ENCODE measurements at places on chromosomes 4 and X.

DNA sequence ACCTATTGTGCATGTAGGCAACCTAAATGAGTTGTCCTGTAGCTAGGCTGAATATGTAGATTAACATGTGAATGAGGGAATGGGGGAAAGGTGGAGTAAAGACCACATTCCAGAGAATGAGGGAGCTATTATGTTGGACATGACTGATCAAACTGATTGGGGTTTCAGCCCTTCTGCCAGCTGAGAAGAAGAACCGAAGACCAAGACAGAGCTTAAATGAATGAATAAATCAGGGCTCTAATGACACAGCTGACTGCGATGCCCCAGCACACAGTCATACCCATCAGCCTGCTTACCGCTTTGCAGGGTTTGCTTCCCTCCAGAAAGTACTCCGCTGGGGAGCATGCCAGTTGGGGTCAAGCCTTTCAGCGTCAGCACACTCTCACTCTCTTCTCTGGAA, 315.4 kb downstream of the PPP3CA start:
- no peak for DNase-seq

DNA sequence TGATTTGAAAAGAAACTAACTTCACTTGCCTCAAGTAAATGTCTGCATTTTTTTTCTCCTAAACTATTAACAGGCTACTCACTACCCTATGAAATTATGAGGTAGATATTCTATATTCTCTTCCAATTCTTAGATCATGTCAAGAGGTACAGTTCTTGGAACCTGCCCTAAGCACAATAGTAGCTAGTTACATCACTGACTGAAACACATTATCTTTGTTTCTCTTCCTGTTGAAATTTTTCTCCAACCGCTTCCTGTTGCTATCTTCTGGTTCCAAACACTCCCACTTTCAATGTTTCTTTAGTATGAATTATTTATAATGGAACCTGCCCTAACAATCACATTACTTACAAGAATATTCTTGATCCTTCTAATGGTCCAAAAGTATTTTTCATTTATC, 5.0 kb upstream of the BANK1 start:
- no peak for DNase-seq

DNA sequence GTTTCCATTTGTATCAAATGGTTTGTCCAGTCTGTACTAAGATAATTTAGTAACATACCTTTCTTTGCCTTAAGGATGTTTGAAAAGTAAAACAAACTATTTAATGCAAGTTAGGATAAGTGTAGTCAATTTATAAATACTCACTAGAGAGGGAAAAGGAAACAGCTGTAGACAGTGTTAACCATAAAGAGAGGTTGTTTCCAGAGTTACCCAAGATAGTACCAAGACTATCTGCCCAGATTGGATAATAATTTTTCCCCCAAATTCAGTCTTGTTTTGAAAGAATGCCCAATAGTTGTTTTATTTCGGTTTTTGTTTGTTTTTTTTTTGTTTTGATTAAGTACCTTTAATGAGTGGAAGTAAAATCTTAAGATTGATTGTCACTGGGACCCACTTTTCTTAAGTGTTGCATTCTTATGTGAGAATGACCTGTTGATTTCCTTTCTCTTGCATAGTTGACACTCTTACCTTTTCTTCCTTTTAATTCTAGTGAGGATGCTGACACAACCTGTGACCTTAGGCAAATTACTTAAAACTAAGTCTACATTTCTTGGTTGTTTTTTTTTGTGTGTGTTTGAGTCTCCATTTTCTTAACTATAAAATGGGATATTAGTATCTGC, 12.8 kb downstream of the AFF1 start:
- no peak for DNase-seq

- DNase-seq, result no peak
Measured at GRCh38 chrX:11698702-11699101, 33.0 kb upstream of the ARHGAP6 start.

GRCh38 chr4:153645183-153645582, 38.9 kb upstream of the TLR2 start:
- no peak for DNase-seq

- DNase-seq, result no peak
Measured at GRCh38 chr4:186201535-186202230, 10.3 kb downstream of the CYP4V2 start.

- no peak for DNase-seq
Measured at GRCh38 chr4:156782491-156782890, 189.1 kb downstream of the PDGFC start.

- no peak for DNase-seq
Measured at GRCh38 chr4:99029018-99029735, 33.7 kb downstream of the METAP1 start.

- no peak for DNase-seq
Measured at GRCh38 chrX:85243155-85243554, 424 bp downstream of the SATL1 start.

DNA sequence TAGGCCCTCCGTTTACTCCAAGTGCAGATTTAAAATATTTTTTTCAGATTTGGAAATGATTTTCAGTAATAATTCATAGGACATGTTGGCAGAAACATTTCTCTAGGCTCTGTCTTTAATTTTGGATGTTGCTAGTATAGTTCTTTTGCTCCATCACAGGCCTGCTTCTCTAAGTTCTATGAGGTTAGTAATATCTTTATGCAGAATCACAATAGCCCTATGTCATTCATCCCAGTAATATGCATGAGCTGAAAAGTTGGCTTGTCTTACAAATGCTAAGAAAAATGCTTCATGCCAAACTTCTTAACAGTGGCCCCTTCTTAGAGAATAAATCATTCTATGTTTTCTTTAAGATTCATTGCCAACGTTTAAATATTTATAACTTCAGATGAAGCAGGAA, 148.3 kb upstream of the TLL1 start:
- no peak for DNase-seq

DNA sequence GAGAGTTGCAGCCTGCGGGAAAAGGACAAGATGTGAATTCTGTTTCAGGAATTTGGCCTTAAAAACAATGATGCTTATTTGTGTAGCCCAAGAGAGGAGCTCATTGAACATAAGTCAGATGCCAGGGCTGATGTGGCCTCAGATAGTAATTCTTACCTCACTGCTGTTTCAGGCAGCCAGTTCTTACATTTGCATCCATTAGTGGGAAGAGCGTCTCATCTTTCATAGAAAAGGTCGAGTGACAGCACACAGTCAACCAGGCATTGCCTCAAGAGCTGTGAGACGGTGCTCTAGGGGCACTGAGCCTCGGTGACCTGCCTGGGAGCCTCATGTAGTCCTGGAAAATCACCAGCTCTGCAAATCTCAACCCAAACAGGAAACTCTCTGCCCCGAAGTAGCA, 174.9 kb upstream of the FRG1 start:
- no peak for DNase-seq

DNA sequence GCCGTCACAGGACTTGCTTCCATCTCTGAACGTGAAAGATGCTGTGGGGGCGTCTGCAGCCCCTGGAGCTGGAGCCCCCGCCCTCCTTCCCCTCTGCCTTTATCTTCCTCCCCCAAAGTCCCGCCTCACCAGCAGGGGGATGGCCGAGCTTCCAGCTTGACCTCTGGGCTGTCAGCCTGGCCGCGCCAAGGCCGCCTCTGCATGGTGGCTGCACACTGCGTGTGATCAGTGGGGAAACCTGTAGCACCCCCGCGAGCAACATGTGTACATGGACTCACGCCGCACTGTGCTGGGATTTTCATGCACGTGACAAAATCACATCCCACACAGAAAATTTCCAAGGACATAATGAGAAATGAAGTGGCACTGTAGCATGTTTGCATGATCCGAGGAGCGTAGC, 26.5 kb upstream of the PSAPL1 start:
- DNase-seq, result no peak

GRCh38 chrX:55142919-55143310, 54.1 kb downstream of the PAGE2 start:
- DNase-seq, result peak; percentile 12

DNA sequence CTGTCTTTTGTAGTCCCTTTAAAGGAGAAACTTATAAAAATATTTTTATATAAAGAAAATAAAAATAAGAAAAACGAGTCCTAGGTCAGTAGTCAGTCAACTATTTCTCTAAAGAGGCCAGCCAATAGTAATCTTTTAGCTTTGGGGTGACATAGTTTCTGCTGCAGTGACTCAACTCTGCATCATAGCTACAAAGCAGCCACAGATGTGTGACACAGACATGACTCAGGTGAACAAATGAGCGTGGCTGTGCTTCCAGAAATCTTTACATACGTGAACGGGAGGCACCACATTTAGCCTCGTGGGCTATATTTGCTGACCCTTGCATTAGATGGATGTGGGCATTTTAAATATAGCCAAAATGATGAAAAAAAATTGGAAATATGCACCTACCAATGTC, 1862.5 kb upstream of the TENM3 start:
- no peak for DNase-seq

DNA sequence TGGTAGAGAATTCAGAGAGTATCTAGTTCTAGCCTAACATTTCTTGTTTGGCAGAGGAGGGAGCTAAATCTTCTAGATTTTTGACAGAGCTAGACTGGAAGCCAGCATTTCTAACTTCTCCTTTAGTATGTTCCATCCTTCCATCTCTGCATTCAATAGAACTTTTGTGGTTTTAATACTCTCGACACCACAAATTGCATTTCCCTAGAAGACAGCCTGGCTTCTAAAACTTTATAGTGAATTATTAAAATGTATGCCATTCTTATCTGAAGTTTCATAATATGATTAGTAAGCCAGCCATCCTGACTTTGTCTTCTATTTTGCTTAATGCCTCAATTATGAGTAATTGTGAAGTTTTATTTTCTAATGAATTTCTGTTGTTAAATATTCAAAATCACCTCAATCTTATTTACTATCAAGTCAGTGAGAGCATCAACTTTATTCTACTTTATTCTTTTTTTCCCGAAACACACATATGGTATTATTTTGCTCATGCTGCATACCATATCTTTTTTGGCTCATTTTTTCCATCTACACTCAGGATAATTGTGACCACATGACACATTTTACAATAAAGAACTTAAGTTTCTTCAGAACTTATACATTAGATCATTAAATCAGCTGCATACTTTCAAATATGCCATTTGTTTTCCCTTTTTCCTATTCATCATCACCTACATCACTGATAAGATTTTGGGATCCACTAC, 30.2 kb downstream of the EDNRA start:
- no peak for DNase-seq

DNA sequence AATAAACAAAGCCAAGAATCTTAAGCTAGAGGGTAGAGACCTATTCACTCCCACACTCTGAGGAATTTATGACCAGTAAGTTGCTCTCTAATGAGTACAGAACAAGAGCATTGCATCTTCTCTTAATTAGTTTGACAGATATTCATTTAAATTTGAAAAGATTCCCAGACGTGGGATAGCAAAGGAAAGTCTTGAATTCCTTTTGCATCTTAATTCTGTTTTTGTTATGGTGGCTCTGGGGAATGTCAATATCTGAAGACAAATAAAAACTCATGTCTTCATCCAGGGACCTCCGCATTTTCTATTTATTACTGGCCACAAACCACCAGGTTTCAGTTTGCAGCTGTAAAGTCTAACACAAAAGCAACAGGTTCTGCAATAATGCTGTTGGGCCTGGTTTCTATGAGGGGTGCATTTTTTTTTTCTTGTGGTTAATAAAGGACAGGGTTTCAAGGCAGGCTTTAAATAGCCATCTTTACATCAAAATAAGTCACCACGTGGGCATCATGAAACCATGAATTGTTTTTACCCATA, 172.3 kb downstream of the SHROOM3 start:
- DNase-seq, result no peak

DNA sequence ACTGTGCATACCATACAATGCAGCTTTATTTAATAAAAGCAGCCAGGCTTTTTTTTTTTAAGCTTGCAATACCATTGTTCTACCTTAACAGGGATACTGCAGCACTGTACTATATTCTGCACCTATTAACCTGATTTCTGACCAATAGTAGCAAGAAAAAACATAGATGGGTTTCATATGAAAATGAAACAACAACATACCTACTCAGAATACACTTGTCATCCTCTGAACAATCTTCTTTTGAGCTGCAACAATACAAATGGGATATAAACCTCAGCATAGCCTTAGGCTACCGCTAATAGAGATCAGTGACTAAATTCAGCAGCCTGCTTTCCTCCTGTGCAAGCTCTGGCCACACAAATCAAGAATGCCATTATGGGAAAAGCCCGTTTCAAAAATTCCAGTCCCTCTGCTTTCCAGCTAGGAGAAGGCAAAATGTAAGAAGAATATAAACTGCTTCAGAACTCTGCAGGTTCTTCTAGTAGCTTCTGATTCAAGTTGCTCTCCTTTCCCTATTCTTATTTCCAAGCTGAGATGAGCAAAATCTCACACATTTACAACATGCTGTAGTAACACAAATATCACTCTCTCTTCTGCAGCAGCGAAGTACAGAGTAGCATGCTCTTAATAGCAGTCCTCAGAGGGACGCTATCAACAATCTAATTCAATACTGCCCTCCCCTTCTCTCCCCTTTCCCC, 143.4 kb downstream of the KLHL13 start:
- no peak for DNase-seq

DNA sequence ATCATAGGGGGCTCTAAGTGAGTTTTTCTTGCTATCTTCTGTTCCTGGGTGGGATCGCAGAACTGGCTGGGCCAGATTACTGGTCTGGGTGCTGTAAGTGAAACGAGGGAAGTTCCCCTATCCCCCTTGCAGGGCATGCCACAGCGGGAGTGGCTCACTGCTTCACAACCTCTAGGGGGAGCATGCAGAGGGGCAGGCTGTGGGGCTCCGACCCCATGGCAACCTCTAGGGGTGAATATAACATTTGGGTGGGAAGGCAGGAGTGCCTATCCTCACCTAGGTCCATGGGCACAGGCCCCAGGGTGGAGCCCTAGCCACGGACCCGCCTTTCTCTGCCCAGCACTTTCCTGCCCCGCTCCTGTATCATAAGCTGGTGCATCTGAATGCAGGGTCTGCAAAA, 1.7 kb upstream of the RRAGB start:
- no peak for DNase-seq

DNA sequence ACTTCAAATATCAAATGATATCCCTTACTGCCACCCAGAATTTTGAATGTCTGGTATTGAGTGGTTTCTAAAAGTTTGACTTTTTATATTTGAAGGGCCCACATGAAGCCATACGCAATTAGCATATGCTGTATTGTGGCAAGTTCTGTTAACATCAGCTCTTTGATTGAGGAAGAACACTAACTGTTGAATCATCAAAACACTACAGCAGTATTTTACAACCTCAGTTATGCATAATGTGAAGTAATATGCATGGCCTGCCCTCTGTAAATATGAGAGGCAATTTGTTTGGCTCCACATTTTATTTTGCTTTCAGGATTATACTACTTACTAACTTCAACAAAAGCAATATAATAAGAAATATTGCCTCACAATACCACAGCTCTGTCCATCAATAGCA, 62.2 kb upstream of the DMD start:
- no peak for DNase-seq

- DNase-seq, result no peak
Measured at GRCh38 chrX:21799767-21800166, 39.6 kb upstream of the MBTPS2 start.

DNA sequence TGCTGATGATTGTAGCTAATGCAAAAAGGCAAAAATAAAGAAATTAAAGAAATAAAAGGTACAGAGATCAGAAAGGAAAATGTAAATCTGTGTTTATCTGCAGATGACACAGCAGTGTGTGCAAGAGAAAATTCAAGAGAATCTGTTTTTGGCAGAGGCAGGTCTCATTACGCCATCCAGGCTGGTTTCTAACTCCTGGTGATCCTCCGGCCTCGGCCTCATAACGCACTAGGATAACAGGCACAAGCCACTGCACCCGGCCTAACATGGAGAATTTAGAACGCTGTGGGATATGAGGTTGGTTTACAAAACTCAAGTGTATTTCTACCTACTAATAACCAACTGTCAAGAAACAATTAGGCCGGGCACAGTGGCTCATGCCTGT, 29.4 kb downstream of the CTBP1 start:
- no peak for DNase-seq

Measured in right kidney (tissue), 9 donors.